Stimulated activated naive B cell treated with anti-CD40 and anti-IgM and Interleukin-4, amounts not matched to agents 10 μg/mL and 1 μg/mL and 100 μg/mL, for 72 hours (primary cell): ENCODE measurements at places on chromosomes 6 and 20.

DNA sequence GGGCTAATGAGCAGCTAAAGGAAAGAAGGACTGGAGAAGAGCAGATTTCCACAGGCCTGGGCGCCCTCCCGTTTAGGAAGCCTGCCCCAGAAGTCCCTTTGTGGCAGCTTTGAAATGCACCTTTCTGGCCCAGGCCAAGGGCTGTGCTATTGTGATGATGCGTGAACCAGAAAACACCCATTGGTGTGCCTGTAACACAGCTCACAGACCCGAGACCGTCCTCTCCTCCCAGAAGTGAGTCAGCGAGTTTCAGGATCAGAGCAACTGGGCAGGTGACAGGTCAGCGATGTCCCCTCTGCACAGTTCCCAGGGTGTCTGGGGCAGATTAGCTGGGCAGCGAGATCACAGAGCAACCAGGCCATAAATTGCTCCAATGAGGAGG lies 71.9 kb upstream of the SULF2 start:
- no peaks in the 10 kb centered on the region for H3K36me3 ChIP-seq
- H3K27ac ChIP-seq = peak overlapping the region; percentile 56
- H3K4me1 ChIP-seq = peaks cover 18% of the 10 kb centered on the region

DNA sequence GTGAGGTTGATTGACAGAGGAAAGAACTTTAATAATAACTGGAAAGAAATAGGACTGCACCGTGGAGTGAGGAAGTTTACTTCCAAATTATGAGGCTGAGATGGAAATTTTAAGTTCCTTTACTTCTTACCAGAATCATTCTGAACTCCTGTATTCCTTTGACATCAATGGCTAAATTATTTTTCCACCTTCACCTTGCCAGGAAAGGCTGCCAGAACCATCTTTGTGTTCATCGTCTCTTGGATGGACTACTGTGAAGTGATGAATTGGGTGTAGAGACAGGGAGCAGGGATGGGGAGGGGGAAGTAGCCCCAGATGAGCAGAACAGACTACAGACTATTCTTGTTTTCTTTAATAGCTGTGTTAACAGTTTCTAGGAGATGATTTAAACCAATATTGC lies 102.1 kb upstream of the CEP162 start:
- H3K4me1 ChIP-seq = peaks cover 8% of the 10 kb centered on the region
- no peaks in the 10 kb centered on the region for H3K27me3 ChIP-seq
- no peak overlapping the region for H3K27ac ChIP-seq
- H3K36me3 ChIP-seq = no peaks in the 10 kb centered on the region
- H3K4me3 ChIP-seq = no peak overlapping the region

DNA sequence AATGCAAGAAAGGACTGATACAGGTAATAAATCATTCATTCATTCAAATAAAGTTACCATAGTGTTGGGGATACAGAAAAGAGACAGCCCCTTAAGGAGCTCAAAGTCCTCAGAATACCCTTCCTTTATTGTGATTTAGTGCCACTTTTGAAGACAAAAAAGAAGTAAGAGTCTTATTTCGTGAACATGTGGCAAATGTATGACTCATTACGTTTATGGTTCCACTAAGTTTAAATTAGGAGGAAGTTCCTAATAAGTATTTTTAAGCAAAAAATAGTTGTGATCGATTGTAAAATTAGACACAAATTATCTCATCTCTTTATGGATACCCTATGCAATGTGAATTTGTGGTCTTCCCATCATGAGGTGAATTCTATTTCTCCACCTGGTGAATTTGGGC lies 38.5 kb upstream of the GCLC start:
- H3K27ac ChIP-seq = no peak overlapping the region
- H3K27me3 ChIP-seq = no peaks in the 10 kb centered on the region
- no peaks in the 10 kb centered on the region for H3K36me3 ChIP-seq
- DNase-seq = no peak
- peaks cover 30% of the 10 kb centered on the region for H3K4me1 ChIP-seq
- no peak overlapping the region for H3K4me3 ChIP-seq

DNA sequence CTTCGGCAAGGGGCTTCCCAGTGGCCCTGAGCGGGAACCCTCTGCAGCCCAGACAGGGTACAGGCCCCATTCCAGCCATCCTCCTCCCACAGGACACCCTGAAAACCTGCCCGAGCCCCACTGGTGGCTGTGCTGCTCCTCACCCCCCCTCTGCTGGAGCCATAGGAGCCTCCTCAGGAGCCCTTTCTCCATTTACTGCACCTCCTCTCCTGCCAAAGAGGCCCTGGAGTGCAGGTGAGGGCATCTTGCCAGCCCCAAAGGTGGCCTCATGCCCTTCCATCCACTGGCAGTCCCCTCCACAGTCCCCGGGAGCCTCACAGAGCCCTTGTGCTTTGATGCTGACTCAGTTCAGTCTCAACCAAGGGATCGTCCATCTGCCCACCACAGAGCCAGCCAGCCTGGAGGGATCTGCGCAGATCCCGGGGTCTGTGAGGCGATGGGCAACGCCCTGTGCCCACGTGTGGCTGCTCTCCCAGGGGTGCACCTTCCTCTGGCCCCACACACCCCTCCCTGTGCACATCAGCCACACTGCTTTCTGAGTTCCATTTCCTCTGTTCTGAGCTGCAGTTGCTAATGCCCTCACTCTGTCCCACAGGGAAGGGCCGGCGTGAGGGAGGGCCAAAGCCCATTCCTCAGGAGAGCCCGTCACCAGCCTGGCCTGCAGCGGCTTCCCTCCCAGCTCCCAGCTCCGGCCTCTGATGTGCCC lies 228.5 kb downstream of the DLL1 start:
- no peak overlapping the region for H3K4me3 ChIP-seq
- peaks cover 20% of the 10 kb centered on the region for H3K27me3 ChIP-seq
- H3K4me1 ChIP-seq = no peaks in the 10 kb centered on the region

DNA sequence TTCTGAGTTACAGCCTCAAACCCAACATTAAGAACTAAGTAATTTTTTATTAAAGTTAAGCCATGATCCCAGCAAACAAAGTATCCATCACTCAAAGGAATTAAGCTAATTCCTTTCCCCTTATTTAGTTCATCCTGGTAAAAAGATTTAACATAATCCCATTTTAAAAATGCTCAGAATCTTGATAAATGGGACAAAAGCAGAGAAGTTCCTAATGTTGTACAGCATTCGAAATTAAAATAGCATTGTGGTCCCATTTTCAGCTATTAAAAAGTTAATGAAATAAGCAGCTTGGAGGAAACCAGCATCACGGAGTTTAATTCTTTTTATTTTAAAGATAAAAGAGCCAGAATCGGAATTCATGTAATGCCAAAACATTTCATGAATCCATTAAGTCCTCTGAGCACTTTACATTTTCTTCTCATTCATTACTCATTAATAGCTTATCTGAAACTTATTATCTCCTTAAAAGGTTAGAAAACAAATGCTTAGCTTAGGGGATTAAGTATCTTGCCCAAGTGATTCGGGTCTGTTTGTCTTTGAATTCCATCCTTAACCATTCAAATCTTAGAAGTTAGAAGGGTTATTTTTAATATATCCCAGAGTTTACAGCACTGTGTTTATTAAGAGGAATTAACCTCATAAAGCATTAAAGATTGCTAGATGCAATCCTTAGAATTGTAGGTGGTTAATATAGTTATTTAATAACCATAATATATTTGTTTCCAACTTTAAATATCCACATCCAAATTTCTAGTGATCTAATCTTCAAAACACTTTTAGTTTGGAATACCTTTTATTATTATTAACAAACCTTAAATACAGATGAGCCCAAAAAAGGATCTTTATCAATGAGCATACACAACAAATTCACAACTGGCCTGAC lies 11.2 kb downstream of the RBM39 start:
- no peak overlapping the region for H3K27ac ChIP-seq
- H3K36me3 ChIP-seq = peaks cover 32% of the 10 kb centered on the region
- no peak for DNase-seq
- H3K4me3 ChIP-seq = no peak overlapping the region
- peaks cover 11% of the 10 kb centered on the region for H3K4me1 ChIP-seq

DNA sequence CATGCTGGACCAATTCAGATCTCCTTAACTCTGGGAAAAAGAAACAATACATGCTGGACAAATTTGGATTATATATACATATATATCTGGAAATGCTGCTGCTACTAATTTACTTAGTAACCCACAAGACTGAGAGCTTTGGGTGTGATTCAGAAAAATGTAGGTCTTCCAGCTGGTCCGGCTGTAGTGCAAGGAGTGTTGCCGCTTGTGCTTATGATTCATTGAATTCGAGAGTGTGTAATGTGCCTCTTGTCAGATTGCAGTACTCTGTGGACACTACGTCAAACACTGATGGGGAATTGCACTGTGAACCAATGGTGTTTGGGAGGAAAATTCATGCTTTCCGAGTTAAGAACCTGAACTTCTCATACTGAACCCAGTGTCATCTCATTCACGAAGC lies 1155.5 kb downstream of the EPHA7 start:
- no peaks in the 10 kb centered on the region for H3K27me3 ChIP-seq
- H3K27ac ChIP-seq = no peak overlapping the region
- H3K4me3 ChIP-seq = no peak overlapping the region
- DNase-seq = no peak
- no peaks in the 10 kb centered on the region for H3K36me3 ChIP-seq
- no peaks in the 10 kb centered on the region for H3K4me1 ChIP-seq

DNA sequence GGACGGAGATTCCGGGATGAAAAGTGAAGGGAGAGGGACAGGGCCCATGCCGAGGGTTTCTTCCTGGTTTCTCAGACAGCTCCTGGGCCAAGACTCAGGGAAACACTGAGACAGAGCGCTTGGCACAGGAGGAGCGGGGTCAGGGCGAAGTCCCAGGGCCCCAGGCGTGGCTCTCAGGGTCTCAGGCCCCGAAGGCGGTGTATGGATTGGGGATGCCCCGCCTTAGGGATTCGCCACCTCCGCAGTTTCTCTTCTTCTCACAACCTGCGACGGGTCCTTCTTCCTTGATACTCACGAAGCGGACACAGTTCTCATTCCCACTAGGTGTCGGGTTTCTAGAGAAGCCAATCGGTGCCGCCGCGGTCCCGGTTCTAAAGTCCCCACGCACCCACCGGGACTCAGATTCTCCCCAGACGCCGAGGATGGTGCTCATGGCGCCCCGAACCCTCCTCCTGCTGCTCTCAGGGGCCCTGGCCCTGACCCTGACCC lies 55.0 kb upstream of the HLA-A start:
- DNase-seq = peak; percentile 15
- peak overlapping the region; percentile 99 for H3K27ac ChIP-seq
- H3K4me1 ChIP-seq = peaks cover 43% of the 10 kb centered on the region

- H3K36me3 ChIP-seq = no peaks in the 10 kb centered on the region
- peaks cover 4% of the 10 kb centered on the region for H3K4me1 ChIP-seq
- DNase-seq = no peak
- peaks cover 10% of the 10 kb centered on the region for H3K27me3 ChIP-seq
- H3K27ac ChIP-seq = no peak overlapping the region
Measured at GRCh38 chr20:54043076-54043967, 27.1 kb downstream of the BCAS1 start.

DNA sequence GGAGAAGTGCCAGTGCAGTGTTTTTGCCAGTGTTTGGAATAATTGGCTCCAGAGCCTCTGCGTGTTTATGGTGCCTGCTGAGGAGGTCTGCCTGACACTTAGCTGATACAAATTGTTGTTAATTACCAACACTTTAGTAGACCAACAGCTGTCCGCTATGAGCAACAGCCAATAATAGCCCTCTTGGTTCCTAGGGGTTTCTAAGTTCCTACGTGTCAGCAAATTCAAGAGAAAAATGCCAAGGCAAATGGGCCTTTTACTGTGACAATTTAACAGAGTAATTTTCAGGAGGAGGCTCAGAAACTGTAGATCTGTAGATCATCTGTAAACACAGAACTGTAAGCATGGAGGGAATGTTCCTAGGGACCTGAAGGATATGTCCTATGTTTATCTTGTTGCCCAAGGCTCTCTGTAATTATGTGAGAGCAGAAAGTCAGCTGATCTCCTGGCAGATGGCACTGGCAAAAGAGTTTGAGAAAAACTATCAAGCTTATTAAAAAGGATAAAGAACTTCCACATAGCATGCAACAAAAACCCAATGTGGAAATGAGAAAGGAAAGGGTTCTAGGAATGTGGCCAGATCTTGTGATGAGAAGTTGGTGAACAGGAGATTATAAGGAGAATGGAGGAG lies 157.7 kb downstream of the GJA1 start:
- H3K27ac ChIP-seq = no peak overlapping the region
- no peak overlapping the region for H3K4me3 ChIP-seq
- no peaks in the 10 kb centered on the region for H3K36me3 ChIP-seq

DNA sequence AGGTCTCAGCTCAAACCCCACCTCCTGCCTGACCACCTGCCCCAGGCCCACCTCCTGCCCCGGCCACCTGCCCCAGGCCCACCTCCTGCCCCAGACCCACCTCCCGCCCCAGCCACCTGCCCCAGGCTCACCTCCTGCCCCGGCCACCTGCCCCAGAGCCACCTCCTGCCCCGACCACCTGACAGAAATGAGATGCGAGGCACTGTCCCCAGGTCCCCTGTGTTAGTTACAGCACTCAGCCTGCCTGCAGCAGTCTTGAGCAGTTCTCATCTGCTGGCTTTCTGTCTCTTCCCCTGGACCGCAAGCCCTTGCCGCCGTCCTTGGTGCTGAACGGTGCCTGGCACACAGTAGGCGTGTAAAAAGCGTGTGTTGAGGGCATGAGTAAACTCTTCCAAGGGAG lies 79.5 kb downstream of the CDH4 start:
- no peak overlapping the region for H3K27ac ChIP-seq
- no peak for DNase-seq
- no peaks in the 10 kb centered on the region for H3K27me3 ChIP-seq
- H3K4me1 ChIP-seq = no peaks in the 10 kb centered on the region

- H3K36me3 ChIP-seq = no peaks in the 10 kb centered on the region
- no peak overlapping the region for H3K4me3 ChIP-seq
- no peak for DNase-seq
- H3K4me1 ChIP-seq = peaks cover 13% of the 10 kb centered on the region
- no peak overlapping the region for H3K27ac ChIP-seq
Measured at GRCh38 chr6:21967056-21967974, 329.5 kb downstream of the PRL start.

DNA sequence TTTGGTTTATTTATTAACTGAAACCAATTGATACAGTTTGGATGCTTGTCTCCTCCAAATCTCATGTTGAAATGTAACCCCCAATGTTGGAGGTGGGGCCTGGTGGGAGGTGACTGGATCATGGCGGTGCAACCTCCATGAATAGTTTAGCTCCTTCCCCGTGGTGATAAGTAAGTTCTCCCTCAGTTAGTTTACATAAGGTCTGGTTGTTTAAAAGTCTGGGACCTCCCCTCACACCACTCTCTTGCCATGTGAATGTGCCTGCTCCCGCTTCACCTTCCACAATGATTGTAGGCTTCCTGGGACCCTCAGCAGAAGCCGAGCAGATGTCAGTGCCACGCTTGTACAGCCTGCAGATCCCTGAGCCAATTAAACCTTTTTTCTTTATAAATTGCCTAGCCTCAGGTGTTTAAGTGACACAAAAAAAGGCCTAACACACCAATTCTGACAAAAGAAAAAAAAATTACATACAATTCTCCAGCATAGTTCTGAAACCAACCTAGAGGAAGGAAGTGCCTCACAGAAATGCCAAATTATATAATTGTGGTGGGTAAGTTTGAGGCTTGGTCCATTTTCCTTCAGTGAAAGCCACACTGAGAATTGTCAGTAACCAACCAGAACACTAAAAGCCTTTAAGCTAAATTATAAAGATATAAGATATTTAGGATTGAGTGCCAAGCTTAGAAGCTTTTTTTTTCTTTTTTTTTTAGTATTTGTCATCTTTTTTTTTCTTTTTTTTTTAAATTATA lies 15.0 kb downstream of the MAP7 start:
- H3K4me1 ChIP-seq = peaks cover 2% of the 10 kb centered on the region
- no peak overlapping the region for H3K4me3 ChIP-seq
- H3K27me3 ChIP-seq = no peaks in the 10 kb centered on the region
- DNase-seq = no peak
